Activated CD4-positive, alpha-beta T cell treated with anti-CD3 and anti-CD28 coated beads, Interleukin-2, Interleukin-6, amounts not matched to agents 100 ng/mL and 50 ng/mL, durations not matched to agents 16 hours and 8 hours (primary cell): ENCODE measurements at places on chromosomes 2 and 18.

GRCh38 chr2:25286723-25287483 lies 54.8 kb downstream of the DNMT3A start:
- DNase-seq, result no peak

DNA sequence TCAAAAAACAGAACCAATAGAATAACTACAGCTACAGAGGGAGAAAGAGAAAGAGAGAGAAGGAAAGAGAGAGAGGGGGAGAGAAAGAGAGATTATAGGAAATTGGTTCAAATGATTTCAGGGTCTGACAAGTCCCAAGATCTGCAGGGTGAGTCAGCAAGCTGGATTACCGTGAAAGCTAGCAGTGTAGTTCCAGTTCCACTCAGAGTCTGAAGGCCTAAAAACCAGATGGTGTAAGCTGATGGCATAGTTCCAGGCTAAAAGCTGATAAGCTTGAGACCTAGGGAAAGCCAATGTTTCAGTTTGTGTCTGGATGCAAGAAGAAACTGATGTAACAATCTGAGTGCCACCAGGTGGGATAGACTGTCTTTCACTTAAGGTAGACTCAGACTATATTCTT lies 397.7 kb downstream of the TRIB2 start:
- no peak for DNase-seq

DNA sequence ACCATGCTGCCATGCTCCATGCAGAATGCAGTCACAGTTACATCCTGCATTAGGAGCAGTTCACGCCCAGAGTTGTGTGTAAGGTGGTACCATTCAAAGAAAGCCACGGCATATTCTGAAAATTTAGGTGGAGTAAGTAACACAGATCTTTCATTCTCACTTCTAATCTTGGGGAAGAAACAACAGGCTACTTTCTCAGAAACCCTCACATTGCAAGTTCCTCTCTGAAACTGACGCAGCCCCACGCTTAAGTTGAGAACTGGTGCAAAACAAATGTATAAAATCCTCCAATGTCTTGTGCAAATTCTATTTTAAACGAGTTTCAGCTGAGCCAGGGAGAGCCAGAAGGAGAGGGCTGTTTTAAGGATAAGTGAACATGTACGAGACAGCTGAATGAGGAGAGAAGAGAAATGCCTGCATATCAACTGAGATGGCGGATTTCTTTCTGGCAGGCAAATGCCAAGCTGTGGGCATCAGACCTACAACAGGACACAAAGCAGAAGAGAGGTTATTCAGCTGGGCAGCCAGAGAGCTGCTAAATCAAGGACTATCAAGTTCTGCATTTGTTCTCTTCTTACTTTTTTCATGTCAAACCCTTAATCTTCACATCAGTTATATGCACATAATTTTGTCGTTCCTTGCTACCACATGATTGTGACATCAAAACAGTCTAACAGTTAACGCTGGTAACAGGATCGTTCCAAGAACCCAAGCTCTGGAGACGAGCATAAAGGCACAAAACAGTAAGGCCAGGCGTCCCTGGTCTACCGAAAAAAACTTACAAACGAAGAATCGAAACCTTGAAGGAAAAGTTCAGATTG lies 6.4 kb downstream of the ARL4C start:
- peak; percentile 78 for DNase-seq

GRCh38 chr2:20401489-20401835 lies 45.4 kb upstream of the RHOB start:
- no peak for DNase-seq

GRCh38 chr18:36316246-36316645 lies 18.7 kb downstream of the FHOD3 start:
- DNase-seq, result no peak

- no peak for DNase-seq
Measured at GRCh38 chr2:216101109-216101508, 8.0 kb upstream of the XRCC5 start.

DNA sequence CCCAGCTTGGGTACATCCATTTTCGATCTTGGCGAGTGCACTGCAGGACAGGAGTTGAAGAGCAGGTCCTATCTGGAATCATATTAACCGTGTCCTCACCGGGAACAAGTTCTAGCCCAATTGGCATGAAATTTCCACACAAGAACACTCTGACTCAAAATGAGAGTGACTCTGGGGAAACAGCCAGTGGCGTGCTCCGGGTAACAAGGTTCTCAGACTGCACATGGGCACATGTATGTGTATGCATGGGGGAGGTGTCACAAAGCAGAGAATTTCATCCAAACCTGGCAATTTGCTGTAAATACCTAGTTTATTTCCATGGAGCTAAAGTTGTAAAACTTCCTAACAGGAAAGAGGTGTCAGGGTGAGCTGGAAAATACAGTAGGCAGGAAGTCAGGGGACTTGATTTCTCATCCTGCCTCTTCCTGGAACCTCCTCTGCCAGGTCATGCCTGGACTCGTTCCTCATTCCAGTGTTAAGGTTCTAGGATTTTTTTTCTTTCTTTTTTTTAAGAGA lies 1.7 kb downstream of the TUBB6 start:
- peak; percentile 19 for DNase-seq

DNA sequence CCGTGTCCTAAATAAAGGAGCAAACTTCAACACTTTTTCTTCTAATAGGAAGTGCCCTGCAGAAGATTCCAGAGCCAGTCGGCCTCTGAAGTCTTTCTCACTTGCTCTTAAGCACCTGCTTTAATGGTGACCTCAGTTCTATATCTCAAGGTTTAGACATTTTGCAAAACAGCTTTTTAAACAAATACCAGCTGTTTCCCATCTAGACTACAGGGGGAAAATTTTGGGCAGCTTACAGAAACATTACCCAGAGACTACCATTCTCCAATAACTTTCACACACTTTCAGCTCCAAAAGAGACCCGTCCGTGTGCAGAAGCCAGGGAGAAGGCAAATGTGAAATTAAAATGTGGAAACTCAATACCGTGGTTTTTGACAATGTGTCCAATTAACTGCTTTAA lies 285.3 kb upstream of the CCDC68 start:
- DNase-seq, result no peak

DNA sequence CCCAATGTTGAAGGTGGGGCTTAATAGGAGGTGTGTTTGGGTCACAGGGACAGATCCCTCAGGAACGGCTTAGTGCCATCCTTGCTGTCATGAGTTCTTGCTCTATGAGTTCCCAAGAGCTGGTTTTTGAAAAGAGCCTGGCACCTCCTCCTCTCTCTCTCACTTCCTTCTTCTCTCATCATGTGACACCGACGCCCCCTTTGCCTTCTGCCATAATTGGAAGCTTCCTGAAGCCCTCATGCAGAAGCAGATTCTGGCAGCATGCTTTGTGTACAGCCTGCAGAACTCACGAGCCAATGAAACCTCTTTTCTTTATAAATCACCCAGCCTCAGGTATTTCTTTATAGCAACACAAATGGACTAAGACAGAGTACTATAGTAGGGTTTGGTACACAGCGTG lies 100.4 kb upstream of the SH3BP4 start:
- no peak for DNase-seq

- no peak for DNase-seq
Measured at GRCh38 chr2:61770298-61770697, 83.6 kb downstream of the FAM161A start.

- DNase-seq, result no peak
Measured at GRCh38 chr2:214674278-214674677, 135.2 kb downstream of the BARD1 start.

DNA sequence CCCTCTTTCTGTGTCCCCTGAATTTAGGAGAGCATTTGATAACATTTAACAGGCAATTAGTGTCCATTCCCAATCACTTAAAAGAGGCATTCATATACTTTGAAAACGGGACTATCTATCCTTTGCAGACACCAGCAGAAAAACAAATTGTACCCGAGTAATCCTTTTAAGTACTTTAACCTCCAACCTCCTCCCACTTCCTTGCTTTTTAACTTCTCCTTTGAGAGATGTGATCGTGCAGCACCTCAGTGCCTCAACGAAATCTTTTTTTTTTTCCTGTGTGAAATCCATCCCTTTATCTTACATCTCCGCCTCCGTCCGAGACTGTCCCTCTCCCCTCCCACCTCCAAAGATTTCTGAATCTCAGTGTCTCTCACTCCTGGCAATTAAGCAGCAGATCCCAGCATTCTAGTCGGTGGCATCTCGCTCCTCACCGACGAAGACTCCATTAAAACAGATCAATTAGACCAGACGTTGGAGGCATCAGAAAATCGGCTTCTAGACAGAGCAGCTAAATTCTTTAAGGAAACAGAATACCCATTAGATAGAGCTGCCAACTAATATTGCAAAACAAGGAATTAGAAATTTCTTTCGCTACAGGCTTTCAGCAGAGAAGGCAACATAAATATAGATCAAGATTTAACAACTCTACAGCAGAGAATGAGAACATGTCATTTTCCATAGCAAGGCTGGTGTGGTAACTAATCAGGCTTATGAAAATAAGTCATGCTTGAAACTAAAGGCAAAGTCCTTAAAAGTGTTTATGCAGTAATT lies 1.9 kb upstream of the TMEFF2 start:
- no peak for DNase-seq

DNA sequence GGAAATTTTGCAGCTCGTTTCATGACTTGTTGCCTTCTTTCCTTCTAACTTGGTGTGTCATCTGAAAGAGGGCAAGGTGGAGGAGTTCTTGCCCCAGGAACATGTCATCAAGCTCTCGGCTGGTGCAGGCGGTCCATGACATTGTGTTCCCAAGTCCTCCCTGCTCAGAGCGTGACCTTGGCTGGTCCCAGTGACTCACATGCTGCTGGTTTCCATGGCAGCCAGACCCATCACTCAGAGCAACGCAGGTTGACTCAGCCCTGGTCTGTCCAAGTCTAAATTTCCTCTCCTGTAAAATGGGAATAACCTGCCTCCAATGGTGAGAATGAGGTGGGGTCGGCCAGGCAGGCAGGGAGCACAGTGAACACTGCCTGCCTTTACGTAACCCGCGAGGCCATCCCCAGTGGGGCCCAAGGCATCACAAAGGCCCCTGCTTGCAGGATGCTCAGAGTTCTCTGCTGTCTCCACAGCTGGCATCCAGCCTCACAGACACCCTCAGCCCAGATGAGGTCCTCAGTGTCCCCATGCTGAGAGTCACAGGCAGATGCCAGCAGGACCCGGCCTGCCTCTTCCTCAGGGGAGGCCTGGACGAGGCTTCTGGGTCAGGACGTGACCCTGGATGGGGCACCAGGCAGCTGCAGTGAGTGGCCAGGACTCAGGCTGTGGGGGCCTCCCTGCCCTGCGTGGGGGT lies 143.7 kb downstream of the TPO start:
- DNase-seq, result no peak

DNA sequence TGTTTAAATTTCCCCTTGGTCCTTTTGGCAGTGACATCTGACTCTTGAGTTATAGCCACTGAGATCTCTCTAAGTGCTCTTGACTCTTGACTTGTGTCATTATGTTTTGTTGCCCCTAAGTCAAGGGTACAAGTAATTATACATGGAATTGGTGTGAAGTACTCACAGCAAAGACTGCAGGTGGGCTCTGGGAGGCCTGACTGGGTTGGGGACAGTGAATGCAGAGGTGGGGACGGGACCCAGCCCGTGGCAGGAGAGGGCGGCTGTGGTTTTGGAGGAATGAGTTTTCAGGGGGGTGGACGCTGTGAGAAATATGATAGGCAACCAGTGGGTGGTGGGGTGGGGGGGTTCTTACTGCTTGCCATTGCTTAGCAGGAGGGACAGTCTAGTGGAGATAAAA lies 97.8 kb downstream of the NCK2 start:
- DNase-seq, result no peak

- DNase-seq, result no peak
Measured at GRCh38 chr2:67633212-67633856, 236.2 kb downstream of the ETAA1 start.

DNA sequence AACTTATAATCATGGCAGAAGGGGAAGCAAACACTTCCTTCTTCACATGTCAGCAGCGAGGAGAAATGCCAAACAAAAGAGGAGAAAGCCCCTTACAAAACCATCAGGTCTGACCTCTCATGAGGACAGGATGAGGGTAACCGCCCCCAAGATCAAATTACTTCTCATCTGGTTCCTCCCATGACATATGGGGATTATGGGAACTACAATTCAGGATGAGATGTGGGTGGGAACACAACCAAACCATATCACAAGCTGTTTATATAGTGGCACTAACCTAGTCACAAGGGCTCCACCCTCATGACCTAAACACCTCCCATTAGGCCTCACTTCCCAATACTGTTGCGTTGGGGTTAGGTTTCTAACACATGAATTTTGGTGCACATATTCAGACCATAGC lies 110.0 kb downstream of the OSBPL6 start:
- no peak for DNase-seq

DNA sequence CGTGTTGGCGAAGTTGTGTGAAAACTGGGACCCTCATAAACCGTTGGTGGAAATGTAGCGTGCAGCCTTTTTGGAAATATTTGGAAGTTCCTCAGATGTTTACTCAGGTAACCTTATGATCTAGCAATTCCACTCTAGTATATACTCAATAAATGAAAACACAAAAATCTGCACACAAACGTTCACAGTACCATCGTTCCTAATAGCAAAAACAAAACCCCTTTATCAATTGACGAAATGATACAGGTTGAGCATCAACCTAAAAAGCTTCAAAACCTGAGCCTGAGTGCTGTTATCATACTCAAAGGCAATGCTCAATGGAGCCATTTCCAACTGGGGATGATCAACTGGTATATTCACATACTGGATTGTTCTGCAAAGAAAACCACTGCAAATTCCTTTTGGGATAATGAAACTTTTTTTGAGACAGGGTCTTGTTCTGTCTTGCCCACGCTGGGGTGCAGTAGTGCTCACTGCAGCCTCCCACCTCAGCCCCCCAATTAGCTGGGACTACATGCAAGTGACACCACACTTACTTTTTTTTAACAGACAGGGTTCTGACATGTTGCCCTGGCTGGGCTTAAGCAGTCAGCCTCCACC lies 777 bp upstream of the C18orf32 start:
- DNase-seq, result peak; percentile 35

DNA sequence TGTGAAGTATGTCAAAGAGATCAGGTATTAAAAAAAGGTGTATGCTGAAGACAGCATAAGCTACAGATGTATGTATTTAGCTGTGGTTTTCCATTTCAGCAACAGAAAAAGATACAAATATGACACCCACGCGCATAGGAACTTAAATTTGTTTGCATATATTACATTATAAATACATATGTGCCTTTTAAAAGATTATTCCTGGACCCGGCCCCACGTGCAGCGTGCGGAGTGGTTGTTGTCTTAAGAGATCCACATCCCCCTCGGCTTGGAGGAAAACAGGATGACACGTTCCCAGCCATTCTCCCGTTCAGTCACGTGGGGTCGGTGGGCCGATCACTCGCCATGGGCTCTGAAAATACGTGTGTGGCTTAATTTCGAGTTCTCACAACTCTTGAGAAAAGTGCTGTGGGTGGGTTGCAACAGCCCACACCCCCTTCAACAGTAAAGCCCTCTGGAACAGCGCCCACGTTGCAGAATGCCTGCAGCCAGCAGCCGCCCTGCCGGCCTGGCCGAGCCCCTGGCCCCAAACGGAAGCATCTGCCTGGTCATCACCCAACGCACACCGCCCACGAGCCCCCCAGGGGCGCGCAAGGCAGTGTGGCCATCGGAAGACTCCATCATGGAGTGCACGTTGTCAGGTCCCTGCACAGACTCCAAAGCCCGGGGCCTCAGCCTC lies 18.6 kb upstream of the KCNG2 start:
- DNase-seq, result no peak

DNA sequence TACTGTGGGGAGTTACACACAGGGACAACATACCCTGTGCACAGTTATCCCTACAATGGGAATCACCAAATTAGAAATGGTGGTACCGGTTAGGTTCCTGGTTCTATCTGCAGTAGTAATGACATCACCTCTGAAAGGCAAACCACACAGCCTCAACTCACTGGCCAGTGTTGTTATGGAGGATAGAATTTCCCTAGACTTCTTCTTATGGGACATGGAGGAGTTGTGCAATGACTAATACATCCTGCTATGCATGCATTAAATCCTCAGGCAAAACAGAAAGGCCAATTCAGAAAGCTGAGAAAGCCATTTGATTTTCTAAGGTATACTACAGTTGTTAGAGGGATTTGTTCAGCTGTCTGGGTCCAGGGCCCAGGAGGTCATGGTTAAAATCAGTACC lies 439.3 kb downstream of the TMX3 start:
- no peak for DNase-seq
